ENCODE measurements at places on chromosomes 3 and 15. TPM values are rescaled to one million over a fixed set of nuclear protein-coding genes. Genes with fewer than 3 reads are reported as not detected.

DNA sequence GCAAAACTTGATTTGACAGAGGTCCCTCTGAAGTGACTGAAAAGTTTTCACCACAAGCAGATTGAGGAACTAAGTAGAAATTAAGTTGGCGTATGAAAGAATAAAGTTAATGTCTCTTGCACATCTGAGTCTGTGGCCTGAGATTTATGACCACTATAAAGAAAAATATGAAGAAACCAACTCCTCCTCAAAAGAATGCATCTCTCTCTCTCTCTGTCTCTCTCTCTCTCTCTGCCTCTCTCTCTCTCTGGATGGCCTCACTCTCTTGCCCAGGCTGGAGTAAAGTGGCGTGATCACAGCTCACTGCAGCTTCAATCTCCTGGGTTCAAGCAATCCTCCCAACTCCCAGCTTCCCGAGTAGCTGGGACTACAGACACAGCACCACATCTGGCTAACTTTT lies 55.2 kb downstream of the RPL22L1 start:
- DNase-seq = no peak

- DNase-seq = no peak
Measured at GRCh38 chr3:64694114-64694513, 6.3 kb upstream of the ADAMTS9 start.

GRCh38 chr3:96370637-96371036 lies 443.8 kb upstream of the EPHA6 start:
- no peak for DNase-seq

Gene QRICH1
- polyA plus RNA-seq = 21.5 TPM
